ENCODE measurements at places on chromosomes 6 and 20.

DNA sequence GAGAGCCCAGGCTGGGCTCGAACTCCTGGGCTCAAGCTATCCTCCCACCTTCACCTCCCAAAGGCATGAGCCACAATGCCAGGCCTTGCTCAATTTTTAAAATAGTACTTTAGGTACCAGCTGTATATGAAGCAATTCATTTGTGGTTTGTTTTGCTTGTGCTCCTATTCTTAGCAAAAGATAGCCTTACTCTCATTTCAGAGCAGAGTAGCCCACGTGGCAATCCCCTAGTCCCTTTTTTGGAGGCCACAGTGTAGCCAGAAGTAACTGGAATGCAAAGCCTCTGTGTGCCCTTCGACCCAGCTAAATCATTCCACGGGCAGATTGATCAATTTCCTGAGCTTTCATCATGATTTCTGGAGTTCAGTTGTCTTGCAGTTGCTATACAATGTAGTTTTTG lies 372.2 kb downstream of the NRN1 start:
- no peak for DNase-seq

DNA sequence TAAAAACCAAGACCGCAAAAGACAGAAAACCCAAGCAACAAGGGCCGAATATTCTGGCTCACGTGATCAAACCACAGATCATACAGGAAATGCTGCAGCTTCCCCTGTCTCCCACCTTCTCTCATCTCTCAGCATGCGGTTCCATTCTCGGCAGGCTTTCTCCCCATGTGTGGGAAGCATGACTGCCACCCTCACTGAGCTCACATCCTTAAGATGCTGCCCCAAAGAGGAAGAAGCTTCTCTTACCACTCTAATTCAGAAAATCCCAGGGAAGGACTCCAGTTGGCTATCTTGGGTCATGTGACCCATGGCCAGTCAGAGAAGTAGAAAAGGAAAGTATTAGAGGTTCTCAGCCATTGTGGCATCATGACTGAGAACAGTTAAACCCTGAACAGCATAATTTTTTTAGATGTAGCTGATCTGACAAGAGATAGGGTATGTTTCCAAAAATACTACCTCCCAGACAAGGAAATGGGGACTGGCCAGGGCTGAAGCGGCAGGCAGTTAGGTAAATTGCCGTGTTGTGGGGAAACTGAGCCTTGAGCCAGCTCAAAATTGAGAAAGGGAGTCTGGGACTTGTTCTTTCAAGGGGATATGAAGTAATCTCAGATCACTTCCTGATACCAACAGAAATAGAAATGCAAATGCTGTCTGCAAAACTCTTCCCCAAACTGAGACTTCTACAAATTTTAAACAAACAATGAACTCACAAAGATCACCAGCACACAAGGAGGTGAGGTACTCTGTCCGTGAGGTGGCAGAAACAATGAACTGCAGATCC lies 37.1 kb upstream of the GRM4 start:
- peak; percentile 44 for DNase-seq

- no peak for DNase-seq
Measured at GRCh38 chr6:121959501-121959900, 440.0 kb upstream of the HSF2 start.

- no peak for DNase-seq
Measured at GRCh38 chr6:39319621-39320362, 2.7 kb downstream of the KCNK16 start.

DNA sequence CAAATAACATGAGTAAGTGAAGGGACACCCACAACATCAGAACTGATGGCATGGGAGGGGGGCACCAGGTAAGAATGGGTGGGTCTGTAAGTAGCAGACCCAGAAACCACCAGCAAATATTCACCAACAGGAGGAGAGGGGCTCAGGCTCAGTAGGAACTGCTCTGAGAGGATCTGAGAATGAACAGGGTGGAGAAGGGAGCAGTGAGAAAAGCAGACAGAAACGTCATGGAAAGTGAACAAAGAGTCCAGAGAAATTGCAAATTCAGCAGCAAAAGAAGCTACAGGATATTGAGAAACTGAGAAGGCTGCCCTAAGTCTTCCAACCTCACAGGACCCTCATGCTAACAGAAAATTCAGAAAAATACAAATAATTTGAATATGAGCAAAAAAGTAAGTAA lies 121.3 kb downstream of the KIF16B start:
- no peak for DNase-seq

DNA sequence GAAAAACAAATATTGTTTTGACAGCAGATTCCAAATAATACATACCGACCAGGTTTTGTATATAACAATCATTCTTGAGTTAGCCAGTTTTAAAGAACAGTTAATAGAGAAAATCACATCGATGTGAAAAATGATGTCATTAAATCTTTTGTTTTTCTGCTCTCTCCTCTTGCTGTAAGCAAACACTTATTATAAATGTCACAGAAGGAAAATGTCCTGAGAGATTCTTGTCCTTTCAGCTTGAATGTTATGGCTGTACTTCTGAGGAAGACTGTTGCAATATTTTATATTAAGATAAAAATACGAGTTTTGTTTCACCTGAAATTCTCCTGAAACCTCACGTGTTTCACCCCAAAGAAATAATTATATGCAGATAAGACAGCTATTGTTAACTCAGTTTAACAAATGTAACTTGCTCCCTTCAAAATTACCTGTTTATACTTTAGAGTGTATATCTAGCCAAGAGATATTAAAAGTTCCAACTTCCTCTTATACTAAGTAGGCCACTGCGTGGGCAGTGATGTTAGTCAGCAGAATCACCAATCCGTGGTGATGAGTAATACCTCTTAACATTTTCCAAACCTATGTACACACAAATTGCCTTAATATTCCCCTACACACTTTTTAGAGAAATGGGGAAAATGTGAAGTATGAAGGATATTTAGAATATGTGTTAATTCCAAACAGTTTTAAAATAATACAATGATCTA lies 1111.4 kb upstream of the CITED2 start:
- DNase-seq = no peak

GRCh38 chr6:32371229-32371628 lies 474 bp downstream of the TSBP1 start:
- DNase-seq = no peak

DNA sequence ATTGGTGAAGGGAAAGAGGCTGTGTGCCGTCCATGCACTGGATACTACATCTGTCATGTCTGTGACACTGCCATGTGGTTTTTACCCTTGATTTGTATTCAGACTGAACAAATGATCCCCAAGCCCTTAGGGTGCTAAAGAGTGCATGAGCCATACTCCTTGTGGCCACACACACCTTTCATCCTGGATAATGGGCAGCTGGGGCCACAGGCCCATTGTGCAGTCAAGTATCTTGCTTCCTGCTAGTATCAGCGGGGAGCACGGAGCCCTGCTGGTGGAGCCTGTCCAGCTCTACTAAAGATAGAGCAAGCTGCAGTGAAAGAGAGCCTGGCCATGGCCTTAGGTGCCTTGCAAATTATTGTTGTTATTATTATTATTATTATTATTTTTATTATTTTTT lies 75.1 kb downstream of the SLX4IP start:
- no peak for DNase-seq

- no peak for DNase-seq
Measured at GRCh38 chr6:6152060-6152459, 145.3 kb upstream of the NRN1 start.

GRCh38 chr6:33732817-33733708 lies 13.6 kb downstream of the IP6K3 start:
- DNase-seq = no peak

- DNase-seq = no peak
Measured at GRCh38 chr6:64489763-64490162, 854.2 kb downstream of the PHF3 start.

DNA sequence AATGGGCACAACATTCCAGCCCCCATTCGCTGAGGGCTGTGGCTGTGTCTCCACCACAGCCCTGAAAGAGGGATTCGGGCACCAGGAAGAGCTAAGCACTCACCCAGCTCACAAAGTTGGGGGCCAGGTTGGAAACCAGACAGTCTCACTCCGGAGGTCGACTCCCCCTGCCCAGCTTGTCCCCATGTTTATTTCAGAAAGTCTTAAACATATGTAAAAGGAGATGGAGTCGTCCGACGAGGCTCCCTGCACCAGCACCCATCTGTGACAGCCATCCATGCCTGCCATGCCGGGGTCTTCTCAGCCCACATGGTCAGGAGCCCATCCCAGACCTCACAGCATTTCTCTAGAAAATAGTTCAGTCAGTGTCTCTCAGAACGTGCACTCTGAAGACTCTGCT lies 63.6 kb upstream of the STX16 start:
- DNase-seq = no peak

DNA sequence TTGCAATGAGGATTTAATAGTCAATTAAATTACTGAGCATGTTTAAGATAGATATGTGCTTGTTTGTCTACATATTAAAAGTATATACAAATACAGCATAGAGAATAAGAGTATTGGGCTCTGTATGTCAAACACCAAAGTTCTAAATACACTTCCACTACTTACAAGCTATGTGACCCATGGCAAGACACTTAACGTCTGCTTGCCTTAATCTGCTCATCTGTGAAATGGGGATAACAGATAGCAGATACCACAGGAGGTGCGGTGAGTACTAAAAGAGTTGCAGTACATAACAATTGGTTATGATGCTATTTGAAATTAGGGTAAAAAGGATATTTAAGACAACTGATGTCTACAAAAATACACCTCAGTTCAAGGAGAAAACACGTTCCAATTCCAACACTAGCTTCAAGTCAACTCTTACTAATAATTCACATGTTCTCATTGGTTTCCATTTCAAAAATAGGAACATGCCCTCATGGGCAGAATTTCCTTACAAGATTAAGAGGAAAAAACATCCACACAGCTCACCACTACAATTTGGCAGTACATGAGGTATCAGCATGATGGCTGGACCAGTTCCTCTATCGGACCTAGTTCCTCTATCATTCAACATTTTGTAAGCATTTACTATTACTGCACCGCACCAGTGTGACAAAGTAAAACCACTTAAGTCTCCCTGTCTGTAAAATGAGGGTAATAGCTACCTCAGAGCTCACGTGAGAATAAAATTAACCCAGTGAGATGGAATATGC lies 101.1 kb downstream of the SMLR1 start:
- no peak for DNase-seq

- no peak for DNase-seq
Measured at GRCh38 chr6:167722634-167723309, 103.9 kb upstream of the AFDN start.

- DNase-seq = no peak
Measured at GRCh38 chr20:15740046-15740775, 833.0 kb downstream of the KIF16B start.

DNA sequence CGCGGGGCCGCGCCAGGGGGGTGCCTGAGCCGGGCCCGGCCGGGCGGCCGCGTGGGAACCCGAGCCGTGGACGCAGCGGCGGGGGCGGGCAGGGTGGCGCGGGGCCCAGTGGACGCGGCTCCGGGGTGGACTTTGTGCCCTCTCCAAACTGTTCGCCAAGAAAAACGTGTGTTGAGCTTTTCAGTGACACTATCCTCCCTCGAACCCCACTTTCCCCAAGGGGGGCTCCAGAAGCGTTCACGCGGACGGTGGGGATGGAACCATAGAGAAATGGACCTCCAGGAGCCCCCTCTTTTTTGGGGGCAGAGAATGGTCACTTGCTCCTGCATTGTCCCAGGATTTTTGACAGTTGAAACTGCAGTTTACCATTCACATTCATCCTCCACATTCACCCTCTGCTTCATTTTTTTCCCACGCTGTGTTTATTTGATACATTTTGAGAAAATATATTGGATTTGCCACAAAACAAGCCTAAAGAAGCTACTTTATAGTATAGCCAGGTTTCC lies 2.9 kb upstream of the HIVEP1 start:
- DNase-seq = no peak

- DNase-seq = peak; percentile 46
Measured at GRCh38 chr6:132354517-132355167, 46.6 kb downstream of the MOXD1 start.

- DNase-seq = no peak
Measured at GRCh38 chr20:6959900-6960312, 192.4 kb downstream of the BMP2 start.

DNA sequence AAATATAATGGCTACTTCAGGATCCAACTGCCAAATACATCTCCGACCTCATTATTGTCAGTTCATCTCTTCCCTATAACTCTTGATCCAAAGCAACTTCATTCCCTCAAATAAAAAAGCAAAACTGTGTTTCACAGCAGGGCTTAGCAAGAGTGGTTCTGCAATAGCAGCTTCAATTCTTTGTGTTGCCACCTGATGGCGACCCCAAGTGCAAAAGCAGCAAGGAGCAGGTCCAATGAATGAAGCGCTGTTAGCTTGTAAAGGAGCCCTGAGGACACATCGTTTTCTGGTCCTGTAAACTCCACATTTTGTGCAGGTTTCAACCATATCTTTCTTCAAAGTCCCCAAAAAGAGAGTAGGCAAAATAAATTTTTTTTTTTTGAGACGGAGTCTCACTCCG lies 19.6 kb downstream of the RTN4IP1 start:
- no peak for DNase-seq

- DNase-seq = no peak
Measured at GRCh38 chr6:72824833-72825232, 203.0 kb downstream of the KCNQ5 start.

DNA sequence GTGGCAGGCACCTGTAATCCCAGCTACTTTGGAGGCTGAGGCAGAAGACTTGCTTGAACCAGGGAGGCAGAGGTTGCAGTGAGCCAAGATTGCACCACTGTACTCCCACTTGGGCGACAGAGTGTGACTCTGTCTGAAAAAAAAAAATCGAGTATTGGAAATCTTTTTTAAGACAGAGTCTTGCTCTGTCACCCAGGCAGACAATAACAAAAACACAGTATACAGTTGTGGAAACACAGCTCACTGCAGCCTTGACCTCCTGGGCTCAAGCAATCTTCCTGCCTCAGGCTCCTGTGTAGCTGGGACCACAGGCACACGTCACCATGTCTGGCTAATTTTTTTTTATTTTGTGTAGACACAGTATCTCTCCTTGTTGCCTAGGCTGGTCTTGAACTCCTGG lies 15.0 kb downstream of the NANP start:
- no peak for DNase-seq

- DNase-seq = no peak
Measured at GRCh38 chr6:20644667-20645370, 110.6 kb downstream of the CDKAL1 start.

DNA sequence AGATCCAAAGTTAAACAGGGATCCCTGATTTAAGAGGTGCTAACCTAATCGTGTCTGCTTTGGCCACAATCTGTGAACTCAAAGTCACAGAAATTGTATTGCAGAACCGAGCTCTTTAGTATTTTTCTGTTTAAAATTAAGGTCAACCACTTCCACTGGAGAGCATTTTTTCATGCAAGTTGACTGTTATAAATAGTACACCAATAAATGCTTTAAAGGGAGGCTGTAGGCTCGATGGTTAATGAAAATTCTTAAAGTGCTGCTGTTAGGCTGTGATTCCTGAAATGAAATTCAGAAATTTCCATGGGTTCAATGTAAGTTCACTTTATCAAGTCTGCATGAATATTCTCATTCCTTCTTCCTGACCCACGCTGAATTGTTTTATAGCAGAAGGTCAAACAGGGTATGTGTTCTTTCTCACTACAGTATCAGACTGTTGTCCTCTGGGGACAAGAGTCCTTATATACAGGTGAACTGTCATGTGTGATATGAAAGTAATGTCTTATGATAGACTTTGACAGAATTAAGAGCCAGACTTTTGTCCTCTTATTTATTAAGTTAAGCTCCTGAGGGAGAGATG lies 92.5 kb upstream of the HDGFL1 start:
- DNase-seq = no peak

- DNase-seq = no peak
Measured at GRCh38 chr6:79062708-79063107, 15.3 kb downstream of the PHIP start.

GRCh38 chr20:12673352-12673751 lies 335.4 kb upstream of the SPTLC3 start:
- no peak for DNase-seq

GRCh38 chr6:26536571-26537159 lies 1.5 kb upstream of the HMGN4 start:
- DNase-seq = no peak

Data from CMK (cell line).